ENCODE measurements at places on chromosomes 2 and 18.

DNA sequence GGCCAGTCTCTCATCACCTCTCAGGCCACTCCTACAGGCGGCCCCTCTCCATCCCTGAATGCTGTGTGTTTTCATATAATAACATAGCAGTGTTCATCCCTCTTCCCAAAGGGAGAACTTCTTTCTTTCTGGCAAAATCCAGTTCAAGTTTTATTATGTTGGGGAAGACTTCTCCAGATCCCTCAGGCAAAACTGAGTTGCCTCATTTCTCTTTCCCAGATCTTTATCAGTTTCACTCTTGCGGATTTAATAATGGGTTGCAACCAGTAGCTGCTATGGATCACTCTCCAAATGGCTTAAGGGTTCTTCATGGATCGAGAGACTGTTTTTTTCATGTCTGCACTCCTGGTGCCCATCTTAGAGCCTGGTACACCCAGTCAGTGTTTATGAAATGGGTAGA, 129.9 kb downstream of the FHOD3 start:
- DNase-seq: no peak

GRCh38 chr2:190984595-190984994, 29.4 kb downstream of the STAT1 start:
- no peak for DNase-seq

- DNase-seq: no peak
These were observed 97.8 kb upstream of the CELF4 start for GRCh38 chr18:37663446-37663845.

DNA sequence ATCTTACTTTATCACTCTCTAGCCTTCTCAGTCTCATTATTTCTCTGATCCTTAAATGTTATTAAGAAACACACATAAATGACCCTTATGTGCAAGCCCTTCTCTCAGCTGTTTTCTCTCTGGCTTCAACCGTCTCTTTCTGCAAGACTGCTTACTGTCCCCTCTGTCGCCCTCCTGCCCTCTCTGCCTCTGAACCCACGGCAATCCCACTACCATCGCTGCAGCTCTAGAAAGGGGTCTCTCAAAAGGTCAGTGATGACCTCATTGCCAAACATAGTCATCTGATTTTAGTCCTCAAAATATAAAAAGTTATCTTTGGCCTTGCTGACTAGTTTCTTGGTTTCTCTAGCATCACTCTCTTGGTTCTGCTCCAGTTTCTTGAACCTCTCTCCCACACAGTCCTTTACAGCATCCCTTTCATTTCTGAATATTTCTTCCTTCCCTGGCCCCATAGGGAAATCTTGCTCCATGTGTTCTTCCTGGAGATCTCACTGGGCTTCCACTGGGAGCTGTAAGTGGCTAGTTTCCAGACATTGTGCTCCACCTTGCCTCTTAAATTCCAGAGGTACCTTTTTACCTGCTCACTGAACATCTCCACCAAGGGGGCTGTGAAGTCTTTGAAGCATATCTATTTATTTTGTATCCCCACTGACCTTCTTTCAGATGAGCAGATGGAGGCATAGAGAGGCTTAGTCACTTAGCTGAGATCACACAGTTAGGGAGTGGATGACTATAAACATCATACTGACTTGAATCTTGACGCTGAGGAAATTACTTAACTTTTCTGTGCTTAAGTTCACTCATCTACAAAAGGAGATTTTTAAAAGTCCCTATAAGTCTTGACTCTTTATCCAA, 96.2 kb downstream of the PDE1A start:
- no peak for DNase-seq

- DNase-seq: no peak
These were observed 46.7 kb downstream of the DGKD start for GRCh38 chr2:233400961-233401360.

DNA sequence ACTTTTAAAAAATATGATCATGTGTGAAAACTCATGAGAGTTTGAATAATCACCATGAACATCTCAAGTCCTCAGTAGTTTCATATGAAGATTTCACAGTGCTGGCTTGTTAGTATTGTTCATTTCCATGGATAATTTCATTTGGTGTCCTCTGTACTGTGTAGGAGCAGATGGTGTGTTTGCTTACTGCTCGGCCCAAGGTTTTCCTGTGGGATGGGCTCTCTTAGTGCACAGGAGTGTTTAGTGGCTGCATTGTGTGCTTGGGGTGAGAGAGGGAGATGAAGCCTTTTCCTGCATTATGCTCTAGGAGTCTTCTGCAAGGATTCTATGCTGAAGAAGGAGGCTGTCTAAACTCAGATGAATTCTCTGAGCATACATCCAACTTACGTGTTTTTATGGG, 270.6 kb downstream of the SOCS6 start:
- no peak for DNase-seq

DNA sequence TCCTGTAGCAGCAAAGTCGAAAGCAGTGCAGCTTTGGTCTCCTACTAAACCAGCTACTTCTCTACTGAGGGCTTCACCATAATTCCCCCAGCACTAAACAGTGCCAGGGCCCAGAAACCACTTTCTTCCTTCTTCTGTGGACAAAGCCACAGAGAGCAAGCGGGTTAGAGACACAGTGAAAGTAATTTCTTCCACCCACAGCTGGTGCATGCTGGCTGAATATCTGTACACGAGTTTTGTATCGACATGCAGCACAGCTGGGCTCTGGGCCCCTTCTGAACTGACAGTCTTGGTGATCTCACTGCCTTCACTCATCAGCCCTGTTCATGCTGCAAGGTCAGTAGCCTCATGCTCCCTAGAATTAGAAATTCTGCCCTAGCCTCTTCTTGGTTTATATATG, 74.0 kb upstream of the SULT1C3 start:
- DNase-seq: no peak

- DNase-seq: no peak
These were observed 78.5 kb downstream of the RHOB start for GRCh38 chr2:20525041-20526035.

DNA sequence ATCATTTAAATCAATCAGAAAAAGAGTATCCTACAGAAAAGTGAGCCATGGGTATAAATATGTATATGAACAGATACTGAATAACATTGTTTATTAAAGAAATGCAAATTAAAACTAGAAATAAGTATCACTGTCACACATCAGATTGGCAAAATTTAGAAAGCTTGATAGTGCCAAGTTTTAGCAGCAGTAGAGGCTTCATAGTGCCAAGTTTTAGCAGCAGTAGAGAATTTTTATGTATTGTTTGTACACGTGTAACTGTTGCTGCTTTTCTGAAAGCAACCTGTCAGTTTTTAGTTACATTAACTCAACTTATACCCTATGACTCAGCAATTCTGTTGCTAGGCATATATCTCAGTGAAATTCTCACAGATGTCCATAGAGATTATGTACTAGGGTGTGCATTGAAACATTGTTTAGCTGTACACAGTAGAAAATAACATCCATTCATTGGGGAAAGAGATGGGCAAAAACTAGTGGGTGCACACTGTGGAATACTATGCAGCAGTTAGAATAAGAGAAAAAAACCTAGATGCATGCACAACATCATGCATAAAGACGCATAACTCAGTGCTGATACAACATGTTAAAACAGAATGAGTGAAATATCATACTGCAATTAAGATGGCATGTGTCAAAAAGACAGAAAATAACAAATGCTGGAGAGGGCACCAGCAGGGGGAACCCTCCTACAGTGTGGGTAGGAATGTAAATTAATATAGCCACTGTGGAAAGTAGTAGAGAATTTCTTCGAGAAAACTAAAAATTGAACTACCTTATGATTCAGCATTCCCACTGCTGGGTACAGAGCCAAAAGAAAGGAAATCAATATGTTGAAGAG, 294.5 kb upstream of the NT5C1B start:
- no peak for DNase-seq

- no peak for DNase-seq
These were observed 91.5 kb upstream of the BCL11A start for GRCh38 chr2:60644951-60645350.

DNA sequence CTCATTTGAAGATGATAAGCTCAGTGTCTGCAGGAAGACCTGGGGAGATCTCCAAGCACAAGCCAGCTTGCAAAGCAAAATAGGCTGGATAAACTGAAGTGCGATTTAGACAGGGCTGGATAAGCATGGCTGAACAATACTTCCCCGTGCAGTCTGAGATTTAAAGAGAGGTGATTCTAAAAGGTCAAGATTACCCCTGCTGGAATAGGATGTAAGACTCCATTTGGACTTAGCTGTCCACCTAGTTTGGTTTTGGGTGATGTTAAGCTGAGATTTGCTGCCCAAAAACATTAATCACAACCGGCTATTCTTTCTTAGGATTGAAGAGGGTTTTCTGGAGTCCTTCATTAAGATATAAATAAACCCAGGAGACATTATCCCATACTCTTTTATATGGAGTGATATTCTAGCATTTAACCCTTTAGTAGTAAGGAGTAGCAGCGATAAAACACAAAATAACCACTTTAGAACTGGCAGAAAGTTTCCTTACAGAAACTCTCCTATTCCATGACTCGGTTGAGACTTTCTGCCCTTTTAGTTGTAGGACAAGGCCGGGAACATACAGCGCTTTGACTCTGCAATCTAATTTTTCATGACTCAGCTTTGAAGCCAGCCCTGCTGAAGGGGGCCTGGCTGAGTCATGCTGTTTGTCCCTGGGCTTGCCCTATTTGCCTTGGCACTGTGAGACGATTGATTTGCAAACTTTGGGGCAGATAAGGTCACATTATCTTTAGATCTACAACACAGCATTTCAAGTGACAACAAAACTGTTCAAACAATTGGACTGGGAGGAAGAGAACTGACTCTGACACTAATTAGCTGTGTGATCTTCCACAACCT, 238.2 kb downstream of the GCA start:
- DNase-seq: peak; percentile 46

- DNase-seq: no peak
These were observed 17.7 kb downstream of the EIF4E2 start for GRCh38 chr2:232568161-232568560.

GRCh38 chr2:194087089-194087958, 1569.7 kb upstream of the SLC39A10 start:
- no peak for DNase-seq
